Effector memory CD4-positive, alpha-beta T cell (primary cell): ENCODE measurements at places on chromosomes 2 and 18.

DNA sequence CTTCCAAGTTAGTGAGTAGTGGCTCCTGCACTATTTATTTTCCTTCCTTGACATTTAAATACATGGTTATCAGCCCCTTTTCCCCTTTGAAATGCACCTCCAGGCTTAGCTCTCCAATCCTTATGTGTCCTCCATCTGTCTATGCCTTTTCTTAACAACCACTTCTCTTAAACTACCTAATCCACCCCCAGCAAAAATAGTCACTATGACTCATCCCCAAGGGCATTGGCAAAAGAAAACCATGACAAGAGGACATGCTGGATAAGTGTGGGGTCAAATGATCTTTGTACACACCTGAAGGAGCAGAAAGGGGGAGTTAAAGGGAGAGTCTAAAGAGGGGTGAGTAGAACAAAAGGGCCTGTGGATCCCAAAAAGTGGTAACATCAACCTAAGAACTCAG lies 127.2 kb downstream of the ANKRD44 start:
- no peak for DNase-seq

DNA sequence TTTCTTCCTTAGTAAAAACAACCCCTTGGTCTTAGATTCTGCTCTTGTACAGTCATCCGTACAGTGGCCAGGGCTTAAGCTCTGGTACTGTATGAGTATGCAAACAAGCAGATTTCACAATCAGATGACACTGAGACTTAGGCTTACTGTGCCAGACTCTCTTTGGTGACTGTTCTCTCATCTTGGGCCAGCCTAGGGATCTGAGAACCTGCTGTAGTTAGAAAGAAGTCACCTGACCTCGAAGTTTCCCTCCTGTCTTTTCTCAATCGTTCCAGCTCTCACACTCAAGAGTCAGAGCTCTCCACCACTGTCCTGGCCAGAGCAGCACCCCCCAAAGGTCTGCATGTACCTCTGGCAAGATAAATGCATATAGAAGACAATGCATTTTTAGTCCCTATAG lies 63.2 kb downstream of the ZEB2 start:
- no peak for DNase-seq

DNA sequence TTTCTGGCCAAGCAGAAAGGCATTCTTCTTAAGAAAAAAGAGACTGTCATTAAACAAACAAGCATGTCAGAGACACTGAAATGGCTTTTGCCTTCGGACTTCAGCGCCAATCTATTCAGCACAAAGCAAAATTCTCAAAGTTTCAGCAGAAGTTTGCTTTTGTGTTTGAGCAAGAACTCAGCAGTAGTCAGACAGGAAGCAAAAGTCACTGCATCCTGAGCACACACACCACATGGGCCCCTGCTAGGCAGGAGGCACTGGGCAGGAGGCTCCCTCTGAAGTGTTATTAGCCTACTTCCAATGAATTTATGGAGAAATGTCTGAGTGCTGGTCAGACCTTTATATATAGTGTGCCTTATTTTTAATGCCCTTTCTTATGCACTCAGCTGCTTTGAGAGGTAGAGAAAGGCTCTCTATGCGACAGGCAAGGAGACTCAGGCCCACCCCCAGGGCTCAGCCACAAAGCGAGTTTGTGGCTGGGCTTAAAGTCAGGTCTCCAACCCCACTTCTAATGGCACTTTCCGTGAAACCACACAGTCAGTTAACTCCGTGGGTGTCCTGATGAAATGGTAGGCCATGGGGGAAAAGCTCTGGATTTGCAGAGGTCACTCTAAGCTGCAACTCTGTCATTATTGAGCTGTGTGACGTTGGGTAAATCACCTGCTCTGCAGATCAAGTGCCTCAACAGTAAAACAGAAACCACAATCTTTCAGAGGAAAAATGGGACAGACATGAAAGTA lies 161.0 kb upstream of the TMEM200C start:
- DNase-seq = no peak

DNA sequence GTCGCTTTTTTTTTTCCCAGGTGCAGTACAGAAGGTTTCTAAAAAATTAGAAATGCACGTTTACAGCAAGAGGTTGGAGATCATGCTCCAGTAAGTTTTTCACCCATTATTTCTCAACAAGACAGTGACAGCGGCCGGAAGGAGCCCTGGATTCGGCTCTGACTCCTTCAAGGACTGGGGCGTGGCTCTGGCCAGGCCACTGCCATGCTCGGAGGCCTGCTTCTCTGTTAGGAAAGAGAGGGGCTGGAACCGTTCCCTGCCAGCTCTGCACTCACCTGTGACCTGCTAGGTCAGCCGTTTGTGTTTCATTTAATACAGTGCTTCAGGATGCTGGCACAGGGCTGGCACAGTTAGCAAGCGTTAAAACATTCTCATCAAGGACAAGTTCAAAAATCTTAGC lies 6.7 kb upstream of the IAH1 start:
- DNase-seq = no peak

DNA sequence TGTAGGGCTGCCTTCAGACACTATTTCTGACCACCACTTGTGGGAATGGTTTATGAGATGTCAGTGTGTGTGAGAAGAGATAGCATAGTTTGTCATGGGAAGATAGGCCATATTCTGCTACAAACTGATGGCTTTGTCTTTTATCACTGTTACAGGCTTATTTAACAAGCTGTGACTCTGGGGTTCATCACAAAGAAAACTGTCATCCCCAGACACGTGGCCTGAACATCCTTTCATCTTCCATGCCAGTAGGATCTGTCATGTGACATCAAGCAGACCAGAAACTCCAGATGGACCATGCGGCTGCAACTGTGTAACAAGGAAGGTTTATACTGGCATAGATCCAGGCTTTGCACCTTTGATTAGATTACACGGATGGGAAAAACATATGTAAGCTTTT lies 128.6 kb upstream of the KCNH7 start:
- no peak for DNase-seq

- DNase-seq = no peak
Measured at GRCh38 chr2:117409443-117409842, 405.0 kb upstream of the DDX18 start.

- DNase-seq = no peak
Measured at GRCh38 chr2:17520761-17521160, 2.5 kb upstream of the RAD51AP2 start.
